Mucosa of descending colon (tissue), 3 donors: ENCODE measurements at places on chromosomes 11 and 22. TPM values are rescaled to one million over a fixed set of nuclear protein-coding genes. Genes with fewer than 3 reads are reported as not detected.

Gene TEX12
- total RNA-seq: 0.60 TPM

GRCh38 chr11:46229230-46229629, 48.2 kb upstream of the CREB3L1 start:
- no peak for DNase-seq

Gene FGF19
- total RNA-seq: not detected

DNA sequence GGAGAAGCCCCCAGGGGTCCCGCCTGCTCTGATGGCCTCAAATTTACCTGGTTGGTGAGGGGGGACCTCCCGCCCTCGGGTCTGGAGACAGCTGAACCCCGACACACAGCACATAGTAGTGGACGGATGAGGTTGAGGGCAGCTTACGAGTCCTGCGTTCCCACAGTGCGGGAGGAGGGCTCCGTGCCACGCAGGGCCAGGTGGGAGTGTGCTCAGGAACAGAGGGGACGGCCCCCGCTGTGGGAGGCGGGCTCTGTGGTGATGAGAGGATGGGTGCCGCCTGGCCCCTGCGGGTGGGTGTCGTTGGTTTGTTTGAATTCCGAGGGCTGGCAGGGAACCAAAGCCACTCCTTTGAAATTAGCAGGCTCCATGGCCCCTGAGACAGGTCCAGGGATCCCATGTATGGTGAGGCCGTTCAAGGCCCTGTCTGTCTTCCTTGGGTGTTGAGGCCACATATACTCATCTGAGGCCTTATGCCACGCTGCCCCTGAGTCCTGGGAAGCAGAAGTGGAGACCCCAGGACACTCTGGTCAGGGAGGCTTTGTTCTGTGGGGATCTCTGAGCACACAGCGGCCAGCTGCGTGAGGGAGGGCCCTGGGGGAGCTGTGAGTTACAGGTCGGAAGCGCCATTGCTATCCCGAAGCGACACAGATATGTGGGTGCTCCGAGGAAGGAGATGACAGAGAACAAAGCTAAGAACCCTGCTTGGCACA, 21.9 kb downstream of the NADSYN1 start:
- DNase-seq: no peak

GRCh38 chr11:2100361-2101170, 38.6 kb downstream of the IGF2 start:
- peak; percentile 12 for DNase-seq

- no peak for DNase-seq
Observed at GRCh38 chr11:133955081-133955891, 1.5 kb downstream of the IGSF9B start.

DNA sequence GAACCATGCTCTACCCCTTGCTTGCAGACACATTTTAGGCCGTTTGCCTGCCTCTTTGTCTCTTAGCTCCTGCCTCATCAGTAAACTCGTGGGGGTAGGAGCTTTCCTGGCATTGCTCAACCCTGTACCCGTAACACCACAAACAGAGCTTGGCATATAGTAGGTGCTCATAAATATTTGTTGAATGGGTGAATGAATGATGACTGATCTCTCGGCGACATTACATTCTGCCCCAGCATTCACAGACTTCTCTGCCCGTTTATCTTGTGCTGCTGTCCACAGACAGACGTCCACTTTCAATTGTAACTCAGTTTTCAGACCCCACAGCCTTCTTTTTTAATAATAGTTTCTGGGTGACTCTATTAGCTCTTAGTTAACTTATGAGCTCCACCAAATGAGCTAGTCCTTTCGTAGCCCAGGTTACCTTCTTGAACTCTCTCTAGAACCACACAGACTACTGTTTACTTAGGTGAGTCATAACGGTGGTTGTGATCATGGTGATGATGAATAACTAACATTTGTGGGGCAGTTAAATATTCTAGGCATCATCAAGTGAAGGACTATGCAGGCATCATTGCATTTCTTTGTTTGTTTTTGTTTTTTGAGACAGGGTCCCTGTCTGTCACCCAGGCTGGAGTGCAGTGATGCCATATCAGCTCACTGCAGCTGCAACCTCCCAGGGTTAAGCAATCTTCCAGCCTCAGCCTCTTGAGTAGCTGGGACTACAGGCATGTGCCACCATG, 188.4 kb downstream of the ADAMTS15 start:
- DNase-seq: no peak

Gene DEFB131B
- not detected for total RNA-seq

DNA sequence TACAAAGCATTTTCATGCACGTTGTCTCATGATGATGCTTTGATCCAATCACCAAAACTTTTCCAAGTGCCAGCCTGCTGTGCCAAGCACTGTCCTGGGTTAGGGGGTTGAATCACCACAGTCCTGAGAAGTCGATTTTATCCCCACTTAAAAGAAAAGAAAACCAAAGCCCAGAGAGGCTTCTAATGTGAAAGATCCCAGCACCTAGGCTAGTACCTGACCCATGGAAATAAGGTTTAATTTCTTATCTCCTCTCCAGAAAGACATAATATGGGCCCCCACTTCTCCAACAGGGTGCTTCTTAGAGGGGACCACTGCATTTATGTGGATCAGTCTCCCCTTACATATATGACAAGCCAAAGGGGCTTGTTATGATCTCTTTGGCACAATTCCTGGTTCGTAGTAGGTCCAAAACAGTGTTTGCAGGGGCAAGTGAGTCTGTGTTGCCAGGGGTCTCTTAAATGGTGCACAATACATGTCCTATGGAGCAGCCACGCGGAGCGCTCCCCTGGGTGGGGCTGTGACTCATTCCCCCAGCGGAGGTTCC, 1.9 kb upstream of the BCL9L start:
- no peak for DNase-seq

GRCh38 chr11:61732705-61733104, 19.7 kb upstream of the MYRF start:
- DNase-seq: no peak

DNA sequence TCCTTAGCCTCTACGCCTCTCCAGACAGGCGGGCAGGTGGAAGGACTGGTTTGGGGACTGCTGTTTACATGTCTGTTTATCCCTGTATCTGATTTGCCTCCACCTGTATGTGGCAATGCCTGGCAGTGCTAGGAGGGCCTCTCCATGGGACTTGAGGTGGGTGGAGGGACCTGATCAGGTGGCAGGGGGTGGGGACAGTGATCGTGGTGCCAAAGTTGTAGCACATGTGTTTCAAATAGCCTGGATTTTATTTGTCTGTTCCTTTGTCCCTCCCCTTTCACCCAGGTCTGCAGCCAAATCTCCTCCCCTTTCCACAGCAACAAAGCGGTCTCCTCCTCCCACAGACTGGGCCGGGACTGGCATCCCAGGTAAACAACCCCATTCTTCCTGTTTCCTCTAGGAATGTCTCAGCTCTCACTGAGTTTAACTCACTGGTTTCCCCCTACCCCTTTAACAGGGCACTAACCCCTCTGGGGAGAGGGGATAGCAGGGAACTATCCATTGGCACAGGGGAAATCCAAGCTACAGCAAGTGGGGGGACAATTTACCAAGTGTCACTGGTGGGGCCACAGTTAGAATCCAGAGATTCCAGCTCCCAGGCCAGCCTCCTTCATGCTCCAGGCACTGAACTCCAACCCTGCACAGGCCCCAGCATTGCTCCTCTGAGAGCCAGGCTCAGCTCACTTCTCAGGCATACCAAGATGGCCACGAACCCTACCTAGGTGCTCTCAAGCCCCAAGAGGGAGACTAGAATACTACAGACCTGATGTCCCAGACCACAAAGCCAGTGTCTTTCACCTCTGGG, 22.9 kb upstream of the TLCD5 start:
- DNase-seq: peak; percentile 79

Gene CCDC116
- 0.22 TPM for total RNA-seq

- DNase-seq: no peak
Observed at GRCh38 chr11:95451682-95452081, 220.7 kb upstream of the SESN3 start.

GRCh38 chr11:63831326-63831725, 7.6 kb upstream of the MARK2 start:
- no peak for DNase-seq

Gene OR8G5
- not detected for total RNA-seq

DNA sequence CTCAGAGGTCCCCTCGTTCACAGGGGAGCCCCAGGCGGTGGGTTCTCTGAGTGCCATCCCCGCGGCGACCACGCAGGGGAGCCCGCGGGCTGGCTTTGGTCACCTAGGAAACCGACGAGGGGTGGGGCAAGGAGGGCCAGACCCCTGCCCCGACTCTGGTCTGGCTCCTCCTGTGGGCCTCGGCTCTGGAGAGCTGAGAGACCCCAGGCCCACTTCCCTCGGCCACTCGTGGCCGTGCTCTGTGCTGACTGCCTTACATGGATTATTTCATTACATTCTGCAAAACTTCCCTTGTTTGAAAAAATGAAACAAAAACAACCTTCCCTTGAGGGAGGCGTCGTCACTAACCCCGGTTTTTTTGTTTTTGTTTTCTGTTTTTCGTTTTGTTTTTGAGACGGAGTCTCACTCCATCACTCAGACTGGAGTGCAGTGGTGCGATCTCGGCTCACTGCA, 15.1 kb upstream of the CYTH4 start:
- DNase-seq: peak; percentile 59

GRCh38 chr22:46596819-46597218, 23.4 kb upstream of the GRAMD4 start:
- DNase-seq: peak; percentile 97

DNA sequence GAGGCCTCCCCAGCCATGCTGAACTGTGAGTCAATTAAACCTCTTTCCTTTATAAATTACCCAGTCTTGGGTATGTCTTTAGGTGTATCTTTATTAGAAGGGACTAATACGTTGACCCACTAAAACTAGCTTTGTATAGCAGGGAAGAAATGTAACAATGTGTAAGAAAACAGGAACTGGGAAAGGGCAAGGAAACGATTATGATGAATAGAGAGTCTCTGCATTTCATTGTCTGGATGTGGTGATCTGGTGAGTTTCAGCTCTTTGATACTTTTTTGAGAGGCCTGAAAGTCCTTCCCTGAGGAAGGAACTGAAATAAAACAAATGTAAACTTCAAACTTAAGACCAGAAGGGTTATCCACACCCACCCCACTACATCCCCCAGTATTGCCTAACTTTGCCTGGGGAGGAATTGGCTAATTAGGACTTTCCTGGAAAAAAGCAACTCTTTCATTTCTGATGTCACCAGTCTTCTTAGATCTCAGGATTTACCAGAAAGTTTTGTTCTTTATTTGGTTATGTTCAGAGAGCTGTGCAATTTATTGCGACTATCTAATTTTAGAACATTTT, 119.0 kb downstream of the LDLRAD3 start:
- no peak for DNase-seq

- DNase-seq: peak; percentile 53
Observed at GRCh38 chr11:134036492-134037045, 32.3 kb upstream of the JAM3 start.

DNA sequence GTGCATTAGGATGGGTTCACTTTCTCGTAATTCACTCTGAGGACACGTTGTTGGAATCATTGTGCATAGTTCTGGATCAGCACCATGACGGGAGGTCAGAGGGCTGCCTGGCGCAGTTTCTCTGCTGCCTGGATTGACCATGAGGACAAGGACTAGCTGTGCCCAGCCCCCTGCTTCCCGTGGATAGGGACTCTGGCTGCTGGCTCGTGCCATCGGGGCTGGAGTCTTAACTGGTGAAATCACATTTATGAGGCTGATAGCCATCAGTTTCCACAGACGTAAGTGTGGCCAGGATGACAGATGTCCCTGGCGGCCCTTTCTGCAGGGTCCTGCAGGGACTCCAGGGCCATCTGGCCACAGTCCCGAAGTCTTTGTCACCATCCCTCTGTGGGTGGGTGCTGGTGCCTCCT, 24.1 kb upstream of the GRAMD4 start:
- no peak for DNase-seq

- DNase-seq: no peak
Observed at GRCh38 chr11:118928870-118929500, 3.3 kb upstream of the BCL9L start.

GRCh38 chr11:74057249-74058151, 48.6 kb upstream of the UCP3 start:
- DNase-seq: no peak

DNA sequence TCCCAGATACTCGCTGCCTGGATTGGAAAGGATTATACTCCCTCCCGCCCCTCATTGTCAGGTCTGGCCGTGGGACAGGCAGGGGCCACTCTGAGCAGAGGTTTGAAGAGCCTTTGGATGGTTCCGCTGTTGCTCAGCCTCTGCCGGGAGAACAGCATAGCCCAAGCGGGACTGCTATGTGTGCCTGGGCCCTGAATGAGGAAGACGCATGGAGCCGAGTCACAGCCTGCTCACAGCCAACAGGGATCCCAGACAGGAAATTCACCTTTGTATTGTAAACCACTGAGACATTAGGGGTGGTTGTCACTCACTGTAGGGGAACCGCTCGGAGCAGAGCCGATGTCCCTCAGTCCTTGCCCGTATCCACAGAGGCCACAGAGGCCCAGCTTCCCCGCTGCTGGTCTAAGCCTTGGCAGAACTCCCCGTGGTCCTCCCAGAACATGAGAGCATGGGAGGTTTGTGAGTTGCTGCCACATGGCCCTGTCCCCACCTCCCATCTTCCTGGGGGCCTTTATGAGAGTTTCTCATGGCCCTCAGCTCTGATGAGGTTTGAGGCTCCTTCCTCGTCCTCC, 10.7 kb upstream of the FAM118A start:
- no peak for DNase-seq

Gene RAG1
- 1.5 TPM for total RNA-seq

Gene SGSM1
- total RNA-seq: 3.0 TPM

- DNase-seq: no peak
Observed at GRCh38 chr11:57479021-57479663, 18.8 kb downstream of the RTN4RL2 start.

DNA sequence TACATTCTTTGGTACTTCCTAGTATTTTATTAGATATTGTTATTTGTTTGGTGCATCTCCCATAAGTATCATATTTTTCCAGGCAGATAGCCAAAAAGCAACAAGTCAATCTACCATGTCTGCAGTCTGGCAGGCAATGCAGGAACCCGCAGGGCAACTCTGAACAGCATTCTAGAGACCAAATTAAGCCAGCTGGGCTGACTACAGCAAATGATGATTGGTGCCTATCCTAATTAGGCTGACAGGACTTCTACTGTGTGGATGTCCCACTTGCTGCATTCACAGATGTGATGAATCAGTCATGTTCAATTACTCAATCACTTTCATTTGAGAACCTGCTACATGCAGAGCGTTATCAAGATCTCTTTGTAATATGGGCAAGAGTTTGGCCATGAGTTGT, 40.3 kb upstream of the AMOTL1 start:
- DNase-seq: no peak

DNA sequence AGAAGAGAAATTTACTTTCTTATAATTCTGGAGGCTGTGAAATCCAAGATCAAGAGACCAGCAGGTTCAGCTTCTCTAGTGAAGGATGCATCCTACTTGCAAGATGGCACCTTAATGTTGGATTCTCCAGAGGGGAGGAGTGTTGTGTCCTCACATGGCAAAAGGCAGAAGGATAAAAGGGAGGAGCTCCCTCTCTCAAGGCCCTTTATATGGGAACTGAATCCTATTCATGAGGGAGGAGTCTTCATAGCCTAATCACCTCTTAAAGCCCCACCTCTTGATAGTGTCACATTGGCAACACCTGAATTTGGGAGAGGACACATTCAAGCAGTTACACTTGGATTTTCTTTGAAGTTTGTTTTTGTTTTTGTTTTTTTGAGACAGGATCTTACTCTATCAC, 79.5 kb downstream of the SLC36A4 start:
- DNase-seq: no peak

- DNase-seq: no peak
Observed at GRCh38 chr11:129729216-129729615, 86.4 kb upstream of the TMEM45B start.
